ENCODE measurements at places on chromosomes 7 and 10.

- no peak for DNase-seq
These were observed 584 bp upstream of the ZMIZ1 start for GRCh38 chr10:79068203-79068561.

DNA sequence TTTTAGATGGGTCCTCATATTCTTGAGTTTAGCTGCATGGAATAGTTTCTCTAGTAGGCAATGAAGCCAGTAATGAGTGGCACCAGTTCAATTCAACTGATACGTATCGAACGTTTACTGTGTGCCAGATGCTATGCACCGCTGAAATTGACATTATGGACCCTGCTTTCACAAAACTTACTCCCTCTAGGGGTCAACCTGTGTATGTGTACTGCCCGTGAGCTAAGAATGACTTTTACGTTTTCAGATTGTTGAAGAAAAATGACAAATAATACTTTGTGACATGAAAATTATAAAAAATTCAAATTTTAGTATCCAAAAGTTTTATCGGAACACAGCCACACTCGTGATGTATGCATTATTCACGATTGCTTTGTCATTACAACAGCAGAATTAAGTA, 95.5 kb downstream of the ZMYND11 start:
- no peak for DNase-seq

DNA sequence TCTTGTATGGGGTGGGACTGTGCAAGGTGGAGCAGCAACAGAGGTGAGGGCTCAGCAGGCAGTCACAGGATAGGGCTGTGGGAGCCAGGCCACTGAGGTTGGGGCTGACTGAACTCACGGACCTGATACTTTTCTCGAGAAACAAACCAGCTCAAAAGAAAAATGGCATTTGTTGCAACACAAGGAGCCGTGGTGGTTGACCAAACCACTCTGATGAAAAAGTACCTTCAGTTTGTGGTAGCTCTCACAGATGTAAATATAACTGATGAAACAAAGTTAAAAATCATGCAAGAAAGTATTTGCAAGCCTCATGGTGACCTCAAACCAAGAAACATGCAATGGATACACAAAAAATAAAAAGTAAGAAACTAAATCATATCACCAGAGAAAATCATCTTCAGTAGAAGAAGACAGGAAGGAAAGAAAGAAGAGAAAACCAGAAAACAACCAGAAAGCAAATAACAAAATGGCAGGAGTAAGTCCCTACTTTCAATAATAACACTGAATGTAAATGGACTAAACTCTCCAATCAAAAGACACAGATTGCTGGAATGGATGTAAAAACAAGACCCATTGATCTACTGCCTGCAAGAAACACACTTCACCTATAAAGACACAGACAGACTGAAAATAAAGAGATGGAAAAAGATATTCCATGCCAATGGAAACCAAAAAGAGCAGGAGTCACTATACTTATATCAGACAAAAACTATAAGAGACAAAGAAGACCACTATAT, 48.9 kb upstream of the DUSP5 start:
- no peak for DNase-seq

- DNase-seq: no peak
These were observed 32.2 kb downstream of the FOXL3 start for GRCh38 chr7:322111-322671.

GRCh38 chr7:41878309-41879295, 175.7 kb upstream of the INHBA start:
- no peak for DNase-seq

DNA sequence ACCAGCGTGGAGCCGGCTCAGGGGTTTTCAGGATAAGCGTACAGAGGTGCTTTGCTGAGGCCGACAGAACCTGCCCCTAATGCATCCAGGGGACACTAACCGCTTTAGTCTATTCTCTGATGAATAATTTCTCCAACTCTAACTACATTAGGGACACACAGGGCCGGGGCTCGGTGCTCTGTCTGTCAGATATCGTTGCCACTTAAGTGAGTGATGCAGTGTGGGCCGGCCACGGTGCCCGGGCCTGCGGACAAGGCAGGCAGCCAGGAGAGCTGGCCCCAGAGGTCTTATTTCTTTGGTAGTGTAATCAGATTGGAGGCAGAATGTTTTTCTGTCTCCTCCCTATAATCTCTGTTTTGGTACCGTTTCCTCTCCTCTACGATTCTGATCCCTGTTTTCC, 62.7 kb downstream of the ADRA2A start:
- DNase-seq: no peak

GRCh38 chr7:6228361-6229229, 43.8 kb downstream of the CYTH3 start:
- peak; percentile 91 for DNase-seq

DNA sequence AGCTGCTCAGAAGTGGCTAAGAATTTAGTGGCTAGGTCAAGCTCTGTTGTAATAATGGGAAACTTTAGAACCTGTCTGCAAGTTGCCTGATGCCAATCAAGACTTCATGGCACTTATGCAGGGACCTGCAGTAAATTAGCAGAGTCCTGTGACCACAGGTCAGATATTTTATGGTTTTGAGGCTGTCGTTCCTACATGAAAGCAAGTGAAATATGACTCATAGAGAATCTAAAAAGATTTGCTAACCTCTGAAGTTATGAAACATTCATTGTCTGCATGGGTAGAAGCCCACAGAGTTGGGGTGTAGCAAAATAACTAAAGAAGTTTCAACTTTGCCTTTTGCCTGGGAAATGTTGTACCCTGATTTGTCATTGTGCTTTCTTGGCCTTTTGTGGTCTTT, 32.3 kb downstream of the SLC39A12 start:
- DNase-seq: no peak

DNA sequence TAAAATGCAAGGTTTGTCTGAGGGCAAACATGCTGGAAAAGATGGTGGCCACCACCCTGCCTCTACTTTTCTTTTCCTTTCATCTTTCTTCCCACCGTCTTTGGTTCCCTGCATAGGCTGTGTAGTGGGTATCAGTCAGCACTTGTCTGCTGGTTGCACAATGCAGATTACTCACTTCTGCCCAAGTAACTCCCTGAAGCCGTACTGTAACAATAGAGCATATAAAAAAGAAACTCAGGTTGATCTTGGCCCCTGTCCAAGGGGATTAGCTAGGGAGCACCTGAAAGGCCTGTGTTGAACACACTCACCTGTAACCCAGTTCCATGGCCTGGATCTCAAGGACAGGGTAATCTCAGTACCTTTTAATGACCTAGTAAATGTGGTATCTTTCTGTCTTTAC, 533.0 kb upstream of the GALNT17 start:
- no peak for DNase-seq

DNA sequence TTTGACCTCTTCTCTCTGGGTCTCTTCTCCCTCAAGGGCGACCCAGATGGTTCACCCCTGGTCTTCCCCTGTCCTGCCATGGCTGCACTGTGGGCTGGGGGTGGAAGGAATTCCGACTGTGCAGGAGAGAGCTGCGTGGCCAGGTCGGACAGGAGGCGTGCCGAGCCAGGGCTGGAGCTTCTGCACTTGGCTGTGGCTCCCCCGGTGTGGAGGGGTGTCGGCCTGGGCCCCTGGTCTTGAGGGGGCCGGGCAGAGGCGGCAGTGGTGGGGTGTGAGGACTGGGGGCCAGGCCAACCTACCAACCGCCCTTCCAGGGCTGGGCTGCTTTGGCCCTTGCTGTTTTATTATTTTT, 74.9 kb upstream of the SHH start:
- DNase-seq: no peak

GRCh38 chr10:8070440-8070839, 16.0 kb downstream of the GATA3 start:
- no peak for DNase-seq

GRCh38 chr7:36208997-36209813, 56.2 kb downstream of the EEPD1 start:
- DNase-seq: no peak

Measured in bone marrow (tissue), 2 donors.